ENCODE measurements at places on chromosomes 4 and X.

- DNase-seq = no peak
Measured at GRCh38 chrX:124223524-124223923, 108.9 kb upstream of the TEX13D start.

GRCh38 chr4:98536631-98537030, 121.8 kb downstream of the TSPAN5 start:
- DNase-seq = no peak

GRCh38 chr4:186485150-186485549, 70.2 kb downstream of the MTNR1A start:
- no peak for DNase-seq

GRCh38 chr4:115128037-115128436, 14.6 kb upstream of the NDST4 start:
- no peak for DNase-seq

DNA sequence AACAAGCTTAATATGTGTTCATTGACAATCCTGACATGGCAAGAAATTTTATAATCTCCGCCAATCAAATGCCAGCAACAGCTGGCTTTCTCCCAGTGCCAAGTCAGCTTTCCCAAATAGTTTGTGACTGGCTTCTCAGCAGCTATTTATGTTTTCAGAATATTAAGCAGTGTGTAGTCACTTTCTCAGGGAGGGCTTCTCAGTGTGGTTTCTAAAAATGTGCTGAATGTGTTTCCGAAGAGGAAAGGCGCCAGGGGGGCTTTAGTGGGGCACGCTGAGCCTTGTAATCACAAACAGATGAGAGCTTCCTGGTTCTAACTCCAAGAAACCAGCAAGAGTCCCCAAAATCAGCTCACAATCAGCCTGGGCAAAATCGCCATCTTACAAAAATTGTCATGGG, 258.7 kb upstream of the CPEB2 start:
- no peak for DNase-seq

- DNase-seq = peak; percentile 32
Measured at GRCh38 chrX:101357166-101357795, 8.7 kb upstream of the TIMM8A start.

DNA sequence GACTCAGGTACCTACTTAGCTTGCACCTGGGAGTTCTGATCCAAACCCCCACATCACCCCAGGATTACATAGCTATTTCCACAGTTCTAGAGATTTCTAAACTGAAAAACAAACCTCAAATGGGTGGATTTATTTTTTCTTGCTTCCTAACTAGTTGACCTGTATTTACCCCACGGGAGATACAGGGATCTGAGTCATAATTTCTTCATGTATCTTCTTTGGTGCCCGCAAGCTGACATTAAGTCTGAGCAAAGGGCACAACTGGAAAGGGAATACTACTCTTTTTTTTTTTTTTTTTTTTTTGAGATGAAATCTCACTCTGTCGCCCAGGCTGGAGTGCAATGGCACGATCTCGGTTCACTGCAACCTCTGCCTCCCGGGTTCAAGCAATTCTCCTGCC, 10.0 kb upstream of the ELOVL6 start:
- no peak for DNase-seq

GRCh38 chrX:120446498-120446897, 22.6 kb downstream of the LAMP2 start:
- DNase-seq = no peak

DNA sequence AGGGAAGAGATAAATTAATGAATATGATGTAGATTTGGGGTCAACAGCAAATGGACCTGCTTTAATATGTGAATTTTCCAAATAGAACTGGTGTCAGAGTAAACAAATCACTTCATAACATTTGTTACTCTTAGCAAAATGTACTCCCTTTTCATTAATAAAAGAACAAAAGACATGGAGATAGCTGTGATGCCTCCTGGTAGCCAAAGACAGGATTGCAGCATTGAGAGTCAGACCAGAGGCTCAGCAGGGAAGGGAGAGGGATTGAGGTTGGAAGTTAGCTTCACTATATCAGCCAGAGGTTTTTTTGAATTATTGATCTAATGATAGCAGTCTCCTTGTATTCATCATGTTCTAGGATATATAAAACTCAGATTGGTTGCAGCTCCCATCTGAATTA, 17.4 kb upstream of the RAB40A start:
- no peak for DNase-seq

- no peak for DNase-seq
Measured at GRCh38 chr4:164617426-164617825, 136.5 kb upstream of the SMIM31 start.

- no peak for DNase-seq
Measured at GRCh38 chr4:62640296-62640695, 1440.2 kb downstream of the ADGRL3 start.

DNA sequence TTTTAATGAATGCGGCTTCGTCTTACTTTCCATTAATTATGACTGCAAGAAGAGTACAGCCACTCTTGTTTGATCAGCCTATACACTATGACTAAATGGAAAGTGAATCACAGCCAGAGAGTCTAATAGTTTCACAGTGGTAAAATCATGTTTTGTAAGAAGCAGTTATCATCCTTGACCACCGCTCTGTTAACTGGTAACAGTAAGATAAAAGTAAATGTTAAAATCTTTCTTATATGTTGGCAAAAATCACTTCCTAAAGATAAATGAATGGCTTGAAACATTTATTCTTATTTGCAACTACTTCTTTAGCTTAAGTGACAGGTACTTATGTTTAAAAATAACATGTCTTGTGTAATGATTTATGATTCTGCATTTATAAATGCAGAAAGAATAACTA, 13.2 kb downstream of the GALNT7 start:
- no peak for DNase-seq

- no peak for DNase-seq
Measured at GRCh38 chr4:44725166-44725565, 1.2 kb downstream of the GNPDA2 start.

DNA sequence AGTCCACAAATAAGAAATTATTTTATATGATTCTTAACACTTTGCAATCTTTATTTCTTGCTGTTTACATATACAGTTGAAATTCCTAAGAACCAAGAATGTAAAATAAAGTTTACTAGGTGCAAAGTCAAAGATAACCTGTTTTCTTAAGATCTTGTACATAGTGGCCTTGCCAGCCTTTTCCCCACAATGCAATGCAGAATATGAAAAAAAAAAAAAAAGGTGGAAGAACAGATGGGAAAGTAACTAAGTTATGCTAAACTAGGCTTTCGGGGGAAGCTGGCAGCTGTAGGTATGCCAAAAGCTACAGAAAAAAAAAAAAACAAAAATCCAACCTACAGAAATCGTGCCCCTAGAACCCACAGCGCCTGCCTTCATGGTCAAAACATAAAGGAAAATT, 1588.4 kb downstream of the STIM2 start:
- no peak for DNase-seq

DNA sequence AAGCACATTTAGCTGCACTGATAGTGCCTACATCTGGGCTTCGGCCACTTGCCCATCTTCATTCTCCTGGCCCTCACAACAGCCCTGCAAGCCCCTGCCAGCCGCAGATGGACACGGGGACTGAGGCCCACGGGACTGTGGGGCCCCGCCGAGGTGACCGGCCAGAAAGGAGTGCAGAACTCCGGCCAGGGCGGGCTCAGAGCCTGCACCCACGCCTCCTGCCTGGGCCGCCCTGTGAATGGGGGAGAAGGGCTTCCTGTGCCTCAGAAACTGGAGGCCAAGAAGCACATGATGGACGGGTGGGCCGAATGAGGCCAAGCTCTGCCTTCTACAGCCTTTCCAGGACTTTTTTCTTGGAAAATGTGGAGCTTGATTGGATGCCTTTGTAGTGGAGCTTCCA, 35.7 kb upstream of the HGFAC start:
- DNase-seq = no peak

GRCh38 chr4:3287271-3287971, 5.4 kb upstream of the RGS12 start:
- no peak for DNase-seq

GRCh38 chr4:183097231-183098018, 1.6 kb upstream of the WWC2 start:
- DNase-seq = no peak

All from Jurkat, Clone E6-1 (cell line).